ENCODE measurements at places on chromosomes 5 and 9.

- DNase-seq, result no peak
Measured at GRCh38 chr5:151023047-151023615, 2.7 kb downstream of the GPX3 start.

DNA sequence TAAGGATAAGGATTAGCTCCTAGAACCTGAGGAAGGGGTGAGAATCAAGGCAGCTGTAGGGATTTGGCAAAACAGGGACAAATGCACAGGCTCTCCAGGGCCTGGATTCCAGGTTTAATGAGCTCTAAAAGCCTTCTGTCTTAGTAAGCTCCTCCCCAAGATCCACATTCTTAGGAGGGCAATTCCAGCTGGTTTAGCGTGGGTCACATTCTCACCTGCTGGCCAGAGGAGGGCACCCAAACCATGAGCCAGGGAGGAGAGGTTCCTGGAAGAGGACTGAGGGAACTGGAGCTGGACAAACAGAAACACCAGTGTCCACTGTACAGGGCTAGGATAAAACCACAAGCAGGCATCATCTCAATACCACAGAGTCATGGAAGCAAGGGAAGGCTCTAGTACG, 480.0 kb downstream of the CCDC171 start:
- DNase-seq, result no peak

- no peak for DNase-seq
Measured at GRCh38 chr9:16002816-16003215, 450.0 kb downstream of the CCDC171 start.

DNA sequence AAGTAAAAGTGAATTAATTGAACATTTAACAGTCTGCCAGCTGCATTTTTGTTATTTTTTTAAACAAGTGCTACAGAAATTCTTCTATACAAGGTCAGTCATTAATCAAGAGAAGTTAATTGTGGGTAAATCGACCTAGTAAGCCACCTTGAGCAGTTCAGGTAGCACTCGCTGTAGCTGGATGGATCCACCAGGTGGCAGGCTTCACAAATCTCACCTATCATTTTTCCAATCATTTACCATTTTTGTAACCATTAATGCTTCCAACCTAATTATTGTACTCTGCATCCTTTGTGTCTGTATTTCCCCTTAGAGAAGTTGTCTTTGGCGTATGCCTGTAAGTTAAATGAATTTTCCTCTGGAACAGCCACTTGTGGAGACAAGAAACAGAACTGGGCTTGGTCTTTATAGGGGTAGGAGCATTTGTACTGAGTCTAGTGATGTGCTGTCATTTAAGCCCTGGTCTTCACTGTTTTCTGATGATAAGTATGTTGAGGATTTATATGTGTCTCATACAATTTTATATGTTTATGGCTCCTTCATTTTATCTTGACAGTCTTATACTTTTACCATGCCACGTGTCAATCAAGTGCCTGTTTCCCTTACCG, 39.5 kb downstream of the CD180 start:
- no peak for DNase-seq

DNA sequence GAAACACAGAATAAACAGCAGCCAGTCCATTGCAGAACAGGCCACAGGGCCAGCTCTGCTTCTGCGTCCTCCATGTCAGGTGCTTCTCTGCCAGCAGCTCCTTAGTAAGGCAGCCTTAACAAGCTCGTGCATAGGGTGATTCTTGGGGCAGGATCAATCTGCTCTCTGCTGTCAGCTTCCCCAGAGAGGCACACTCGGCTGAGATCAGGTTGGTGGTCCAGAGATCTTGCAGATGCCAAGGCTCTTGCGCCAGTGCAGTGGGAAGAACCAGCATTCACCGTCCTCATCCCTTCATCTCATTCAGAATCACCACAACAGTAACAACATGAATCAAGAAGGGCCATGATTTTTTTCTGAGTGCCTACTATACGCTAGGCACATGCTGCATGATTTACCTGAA, 49.0 kb upstream of the ALDH1B1 start:
- DNase-seq, result no peak

DNA sequence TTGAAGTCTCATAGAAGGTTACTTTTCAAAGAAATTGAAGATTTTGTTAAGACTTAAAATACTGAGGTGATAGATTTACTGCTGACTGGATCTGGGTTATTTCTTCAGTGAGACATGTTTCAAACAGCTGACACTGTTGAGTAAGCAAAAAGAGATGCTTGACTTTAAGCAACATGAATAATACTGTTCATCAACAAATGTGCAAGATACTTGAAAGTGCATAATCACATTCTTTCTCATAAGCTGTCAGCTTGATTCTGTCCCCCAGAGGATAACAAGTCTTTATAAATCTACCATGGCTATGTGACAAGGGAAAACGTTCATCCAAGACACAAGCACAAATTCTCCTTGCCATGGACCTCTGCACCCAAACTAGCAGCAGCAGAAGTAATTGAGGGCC, 260.1 kb upstream of the CDH18 start:
- DNase-seq, result no peak

DNA sequence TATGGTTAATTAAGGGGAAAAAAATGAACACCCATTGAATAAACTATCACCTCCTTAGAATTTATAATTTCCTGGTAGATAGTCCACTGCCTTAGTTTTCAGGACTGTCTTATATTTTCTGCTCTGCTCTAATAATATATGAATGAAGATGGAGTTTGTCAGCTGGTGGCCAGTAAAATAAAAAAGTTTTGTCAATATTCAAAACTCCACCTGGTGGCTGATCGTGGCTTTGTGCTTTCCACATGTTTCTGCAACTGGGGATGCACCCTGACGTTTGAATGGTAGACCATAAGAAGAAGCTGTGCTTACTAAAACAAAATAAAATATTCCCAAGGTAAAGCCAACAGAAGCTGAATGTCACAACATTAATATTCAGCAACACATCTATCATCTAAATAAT, 286.6 kb upstream of the IZUMO3 start:
- no peak for DNase-seq

- no peak for DNase-seq
Measured at GRCh38 chr5:132492386-132493125, 2.0 kb upstream of the IRF1 start.

DNA sequence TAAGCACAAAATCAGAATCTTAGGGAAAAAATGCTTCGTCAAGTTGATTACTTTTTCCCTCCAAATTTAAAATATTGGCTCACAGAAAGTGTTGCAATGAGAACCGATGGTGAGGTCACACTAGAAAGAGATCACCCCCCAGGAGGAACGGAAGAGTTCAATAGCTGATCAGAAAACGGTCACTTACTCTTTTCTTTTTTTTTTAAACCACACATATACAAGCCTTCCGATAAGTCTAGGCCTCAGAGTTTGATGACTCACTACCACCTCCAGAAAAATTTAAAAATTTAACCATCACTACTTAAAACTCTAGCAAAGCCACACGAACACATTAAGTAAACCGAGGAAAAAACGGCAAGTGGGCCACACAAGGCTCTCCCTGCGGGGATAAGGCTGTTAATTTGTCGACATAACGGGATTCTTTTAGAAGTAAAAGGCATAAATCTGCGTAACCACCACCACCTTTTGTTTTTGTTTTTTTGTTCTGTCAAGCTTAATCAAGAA, 1.2 kb downstream of the SURF4 start:
- no peak for DNase-seq

DNA sequence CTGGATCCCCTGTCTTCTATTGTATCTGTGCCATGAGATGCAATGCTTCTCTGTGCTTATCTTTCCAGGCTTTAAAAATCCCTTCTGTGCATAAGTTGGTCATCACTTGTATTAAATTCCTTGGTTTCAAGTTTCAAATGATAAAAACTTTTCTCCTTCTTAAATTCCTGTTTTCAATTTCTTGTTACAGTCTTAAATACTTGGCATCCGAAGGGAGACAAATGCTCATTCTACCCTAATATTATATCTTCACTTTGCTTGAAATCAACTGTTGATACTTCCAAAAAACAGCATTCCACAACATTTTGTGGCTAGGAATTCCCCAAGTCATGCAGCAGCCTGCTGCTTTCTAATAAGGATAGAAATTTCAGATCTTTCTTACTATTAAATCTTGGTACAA, 413.2 kb upstream of the ACTBL2 start:
- no peak for DNase-seq

- DNase-seq, result no peak
Measured at GRCh38 chr9:97895211-97895610, 27.1 kb downstream of the TRMO start.

DNA sequence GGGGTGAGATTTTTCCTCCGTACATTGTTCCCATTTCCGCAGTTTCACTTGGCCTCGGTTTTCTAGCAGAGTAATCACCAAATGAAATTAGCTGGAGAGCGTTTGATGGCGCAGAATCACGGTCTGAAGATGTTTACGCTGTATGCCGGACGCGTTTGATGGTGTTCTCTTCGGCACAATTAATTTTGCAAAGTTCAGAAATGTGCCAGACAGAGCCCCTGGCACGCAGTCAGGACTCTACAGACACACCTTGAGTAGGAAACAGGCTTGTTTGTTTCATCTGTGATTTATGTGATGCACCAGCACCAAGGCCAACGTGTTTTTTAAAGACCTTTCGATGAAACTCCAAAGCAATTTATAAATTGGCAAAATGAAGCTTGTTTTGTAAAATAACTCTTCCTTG, 863 bp upstream of the LIFR start:
- no peak for DNase-seq

DNA sequence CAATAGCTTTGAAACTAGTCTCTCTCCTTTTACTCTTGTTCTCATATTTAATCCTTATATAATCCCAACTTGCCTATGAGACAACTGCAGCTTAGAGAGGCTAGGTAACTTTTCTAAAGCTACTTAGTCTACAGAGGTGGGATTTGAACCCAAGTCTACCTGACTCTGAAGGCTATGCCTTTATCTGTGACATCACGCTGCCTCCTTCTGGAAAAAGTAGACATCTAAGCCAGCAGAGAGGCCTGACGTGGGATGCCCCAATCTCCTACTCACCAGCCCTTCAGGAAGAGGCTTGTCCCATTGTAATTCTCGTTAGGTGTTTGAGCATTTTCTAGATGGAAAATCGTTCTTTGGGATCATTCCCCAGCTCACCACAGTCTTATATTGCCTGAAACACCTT, 167.5 kb downstream of the HSPA4 start:
- no peak for DNase-seq

DNA sequence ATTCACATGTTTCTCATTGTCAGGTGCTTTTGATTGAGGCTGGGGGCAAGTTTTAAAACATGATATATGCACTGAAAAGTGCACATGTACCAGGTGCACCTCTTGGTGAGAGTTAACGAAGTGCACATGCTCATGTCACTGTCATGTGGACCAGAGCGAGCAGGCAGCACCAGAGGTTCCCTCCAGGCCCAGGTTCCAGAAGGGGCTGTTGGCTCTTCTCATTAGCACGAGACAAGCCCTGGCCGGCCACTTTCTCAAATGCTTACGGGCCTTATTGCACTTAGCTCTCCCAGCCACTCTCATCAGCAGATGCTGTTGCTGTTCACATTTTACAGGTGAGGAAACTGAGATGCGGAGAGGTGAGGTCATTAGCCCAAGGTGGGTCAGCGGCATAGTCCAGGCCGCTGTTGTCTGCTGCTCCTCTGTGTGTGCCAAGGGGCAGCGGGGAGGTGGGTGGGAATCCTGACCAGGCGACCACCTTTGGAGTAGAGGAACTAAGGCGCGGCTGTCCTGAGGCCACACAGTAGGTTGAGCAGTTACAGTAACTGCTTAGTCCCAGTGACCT, 27.4 kb downstream of the TENT4A start:
- no peak for DNase-seq

DNA sequence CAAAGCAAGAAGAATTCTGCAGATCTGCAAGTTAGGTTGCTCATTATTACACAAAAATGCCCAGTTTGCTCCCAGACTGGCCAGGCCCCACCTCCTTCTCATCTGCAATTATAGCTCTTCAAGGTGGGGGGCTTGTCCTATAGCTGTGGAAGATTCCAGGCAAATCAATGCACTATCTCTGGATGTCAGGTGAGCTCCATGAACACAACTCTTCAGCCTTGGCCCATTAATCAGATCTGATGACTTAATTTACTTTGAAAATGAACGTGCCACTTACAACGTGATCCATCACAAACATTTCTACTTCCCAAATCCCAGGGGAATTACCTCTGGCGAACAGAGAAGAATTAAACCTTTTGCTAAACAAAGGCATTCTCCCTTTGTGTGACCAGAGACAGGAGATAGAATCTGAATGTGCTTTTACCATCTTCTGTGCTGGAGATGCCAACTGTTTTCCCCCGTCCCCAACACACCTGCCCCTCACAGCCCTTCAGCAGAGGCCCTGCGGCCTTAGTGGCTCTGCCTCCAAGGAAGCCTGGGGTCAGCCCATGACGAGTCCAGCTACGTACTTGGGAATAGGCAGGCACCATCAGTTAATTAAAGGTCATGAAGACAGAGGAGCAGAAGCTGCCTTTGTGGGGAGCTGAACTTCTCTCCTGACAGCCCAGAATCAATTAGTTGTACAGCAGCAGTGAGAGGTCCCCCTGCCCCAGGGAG, 60.5 kb downstream of the SNX18 start:
- DNase-seq, result no peak

DNA sequence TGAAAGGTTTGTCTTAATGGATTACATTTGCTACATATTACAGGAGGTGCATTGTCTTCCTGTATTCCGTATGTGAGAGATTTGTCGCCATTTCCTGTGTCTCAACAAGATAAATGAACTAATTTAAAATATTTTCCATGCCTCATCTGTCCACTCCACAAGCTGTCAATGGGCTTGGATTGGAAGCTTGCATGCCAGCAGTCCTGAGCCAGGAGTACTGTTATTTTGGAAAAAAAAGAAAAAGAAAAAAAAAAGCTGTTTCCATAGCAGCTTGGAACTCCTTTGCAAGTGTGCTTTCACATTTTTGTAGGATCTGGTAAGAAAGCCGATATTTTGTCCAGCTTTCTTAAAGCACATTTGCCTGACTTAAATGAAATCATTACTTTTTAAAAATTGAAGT, 330.8 kb downstream of the KDM4C start:
- no peak for DNase-seq

DNA sequence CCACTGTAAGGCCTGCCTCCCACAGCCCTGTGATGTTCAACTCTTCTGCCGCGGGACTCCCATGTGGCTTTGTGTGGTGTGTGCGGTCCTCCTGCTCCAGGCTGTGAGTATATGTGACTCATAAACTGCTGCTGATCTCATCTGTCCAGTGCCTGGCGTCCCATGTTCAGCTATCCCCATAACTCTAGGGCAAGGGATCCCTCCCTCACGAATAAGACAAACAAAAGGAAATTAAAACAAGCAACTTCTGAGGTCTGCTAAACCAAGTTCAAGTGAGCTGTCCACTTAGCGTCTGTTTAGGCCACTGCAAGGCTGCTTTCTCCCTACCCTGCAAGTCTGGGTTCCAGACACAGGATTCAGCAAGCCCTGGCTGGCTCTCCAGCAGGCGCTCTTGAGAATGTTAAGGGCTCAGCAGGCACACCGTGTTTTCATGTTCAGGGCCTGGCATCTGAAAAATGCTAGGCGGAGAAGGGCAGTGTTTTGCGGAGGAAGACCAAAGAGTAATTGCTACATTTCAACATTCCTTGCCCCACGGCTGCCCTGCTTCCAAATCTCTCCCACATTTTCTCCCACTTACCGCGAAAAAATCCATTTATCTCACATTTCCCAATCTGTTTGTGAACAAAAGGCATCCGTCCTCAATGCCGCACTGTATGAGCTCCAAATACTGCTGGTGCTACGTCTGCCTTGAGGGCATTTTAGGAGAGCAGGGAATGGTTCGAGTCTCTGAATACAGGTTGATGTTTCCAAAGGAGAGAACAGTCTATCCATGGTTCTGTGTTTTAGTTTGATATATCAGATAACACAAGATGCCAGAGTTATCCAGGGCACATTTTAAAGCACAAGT, 280.2 kb downstream of the SEMA5A start:
- no peak for DNase-seq

- DNase-seq, result no peak
Measured at GRCh38 chr5:6494939-6495338, 46.3 kb downstream of the UBE2QL1 start.

Data from NCI-H187 (cell line).